ENCODE measurements at places on chromosomes 5 and 9. TPM values are rescaled to one million over a fixed set of nuclear protein-coding genes. Genes with fewer than 3 reads are reported as not detected.

- DNase-seq: no peak
These were observed 49.7 kb upstream of the ARL15 start for GRCh38 chr5:54360089-54360488.

DNA sequence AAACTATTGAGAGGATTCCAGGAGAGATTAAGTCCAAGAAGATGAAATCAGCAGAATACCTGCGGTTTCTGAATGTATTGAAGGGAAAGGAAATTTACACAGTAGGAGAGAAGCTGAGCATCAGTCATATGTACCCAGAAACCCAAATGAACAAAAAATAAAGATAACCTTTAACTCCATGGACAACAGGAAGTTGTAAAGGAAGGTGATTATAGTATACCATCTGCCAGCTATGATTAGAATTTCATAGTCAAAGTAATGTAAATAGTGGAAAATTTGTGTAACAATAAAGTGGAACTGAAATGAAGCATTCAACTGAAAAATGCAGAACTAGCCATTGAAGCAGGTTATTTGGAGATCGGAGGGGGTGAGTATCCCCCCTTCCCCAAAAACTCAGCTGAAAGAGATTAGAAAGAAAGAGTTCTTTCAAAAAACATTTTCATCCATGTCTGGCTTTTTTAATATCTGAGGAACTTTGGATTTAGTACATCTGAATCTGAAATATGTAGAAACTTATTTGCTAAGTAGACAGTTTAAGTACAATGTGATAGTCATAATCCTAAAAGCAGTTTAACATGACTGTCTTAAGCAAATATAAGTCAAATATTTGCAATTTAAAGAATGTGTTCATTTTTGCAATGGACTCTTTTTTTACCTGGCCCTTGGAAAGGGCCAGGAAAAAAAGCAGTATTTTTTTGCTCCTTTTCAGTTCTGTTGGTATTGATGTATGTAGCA, 58.4 kb downstream of the APC start:
- DNase-seq: no peak

GRCh38 chr5:8756498-8757084, 789.3 kb downstream of the SEMA5A start:
- DNase-seq: no peak

The LCP2 gene
- 3.9 TPM for total RNA-seq

- DNase-seq: no peak
These were observed 17.8 kb downstream of the SHC3 start for GRCh38 chr9:89160806-89161205.

The HRCT1 gene
- 6.2 TPM for total RNA-seq

The GABRP gene
- 0.49 TPM for total RNA-seq

DNA sequence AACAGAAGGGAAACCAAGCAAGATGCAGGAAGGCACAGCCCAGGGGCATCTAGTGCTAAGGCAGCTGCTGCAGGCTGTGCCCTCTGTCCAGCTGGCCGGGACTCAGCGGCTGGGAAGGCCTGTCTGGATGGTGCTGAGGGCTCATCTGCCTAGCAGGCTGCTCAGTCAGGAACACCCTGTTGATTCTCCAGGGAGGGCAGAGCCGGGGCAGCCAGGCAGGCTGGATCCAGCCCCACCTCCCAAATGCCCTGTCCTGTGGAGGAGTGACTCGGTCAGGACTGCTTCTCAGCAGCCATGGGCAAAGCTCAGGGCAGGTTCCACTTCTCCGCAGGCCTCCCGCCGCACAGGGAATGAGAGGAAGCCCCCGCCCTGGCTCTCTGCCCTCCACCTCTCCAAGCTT, 7.8 kb upstream of the LCN9 start:
- DNase-seq: no peak
